ENCODE measurements at places on chromosomes 1 and 21. TPM values are rescaled to one million over a fixed set of nuclear protein-coding genes. Genes with fewer than 3 reads are reported as not detected.

Gene ZNF593OS
- not detected for total RNA-seq

Gene YTHDF2
- total RNA-seq = 94.9 TPM

GRCh38 chr1:232333419-232333767 is 296.5 kb downstream of the SIPA1L2 start:
- H3K27ac ChIP-seq = no peak overlapping the region
- peaks cover 9% of the 10 kb centered on the region for H3K4me1 ChIP-seq
- H3K4me3 ChIP-seq = no peak overlapping the region
- H3K27me3 ChIP-seq = peaks cover 8% of the 10 kb centered on the region
- H3K36me3 ChIP-seq = no peaks in the 10 kb centered on the region

Gene GUCA2A
- total RNA-seq = not detected

DNA sequence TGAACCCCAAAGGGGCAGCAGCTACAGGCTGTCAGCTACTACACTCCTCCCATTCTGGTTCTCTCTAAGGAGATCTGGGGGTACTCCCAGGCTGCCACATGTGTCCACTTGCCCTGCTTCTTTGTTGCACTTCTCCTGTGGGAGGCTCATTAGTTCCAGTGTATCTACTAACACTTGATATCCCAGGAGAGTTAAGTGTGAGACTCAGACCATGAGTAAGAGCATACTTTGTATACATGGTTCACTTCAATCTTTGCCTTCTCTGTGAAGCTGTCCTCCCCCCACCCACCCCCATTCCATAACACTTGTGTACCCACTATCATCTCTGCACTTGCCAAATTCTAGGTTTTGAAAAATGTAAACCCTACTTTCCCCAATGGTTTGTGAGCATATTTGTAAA is 34.9 kb upstream of the GADD45A start:
- H3K4me3 ChIP-seq = no peak overlapping the region
- no peak overlapping the region for H3K27ac ChIP-seq
- H3K36me3 ChIP-seq = no peaks in the 10 kb centered on the region

Gene DLGAP3
- total RNA-seq = 0.93 TPM

- no peaks in the 10 kb centered on the region for H3K36me3 ChIP-seq
- peaks cover 2% of the 10 kb centered on the region for H3K27me3 ChIP-seq
- H3K27ac ChIP-seq = no peak overlapping the region
- H3K4me1 ChIP-seq = no peaks in the 10 kb centered on the region
- no peak for DNase-seq
- H3K4me3 ChIP-seq = no peak overlapping the region
Measured at GRCh38 chr1:2474104-2474844, 1.8 kb upstream of the PLCH2 start.

Gene RCSD1
- total RNA-seq = 81.9 TPM

Gene WNT9A
- not detected for total RNA-seq

DNA sequence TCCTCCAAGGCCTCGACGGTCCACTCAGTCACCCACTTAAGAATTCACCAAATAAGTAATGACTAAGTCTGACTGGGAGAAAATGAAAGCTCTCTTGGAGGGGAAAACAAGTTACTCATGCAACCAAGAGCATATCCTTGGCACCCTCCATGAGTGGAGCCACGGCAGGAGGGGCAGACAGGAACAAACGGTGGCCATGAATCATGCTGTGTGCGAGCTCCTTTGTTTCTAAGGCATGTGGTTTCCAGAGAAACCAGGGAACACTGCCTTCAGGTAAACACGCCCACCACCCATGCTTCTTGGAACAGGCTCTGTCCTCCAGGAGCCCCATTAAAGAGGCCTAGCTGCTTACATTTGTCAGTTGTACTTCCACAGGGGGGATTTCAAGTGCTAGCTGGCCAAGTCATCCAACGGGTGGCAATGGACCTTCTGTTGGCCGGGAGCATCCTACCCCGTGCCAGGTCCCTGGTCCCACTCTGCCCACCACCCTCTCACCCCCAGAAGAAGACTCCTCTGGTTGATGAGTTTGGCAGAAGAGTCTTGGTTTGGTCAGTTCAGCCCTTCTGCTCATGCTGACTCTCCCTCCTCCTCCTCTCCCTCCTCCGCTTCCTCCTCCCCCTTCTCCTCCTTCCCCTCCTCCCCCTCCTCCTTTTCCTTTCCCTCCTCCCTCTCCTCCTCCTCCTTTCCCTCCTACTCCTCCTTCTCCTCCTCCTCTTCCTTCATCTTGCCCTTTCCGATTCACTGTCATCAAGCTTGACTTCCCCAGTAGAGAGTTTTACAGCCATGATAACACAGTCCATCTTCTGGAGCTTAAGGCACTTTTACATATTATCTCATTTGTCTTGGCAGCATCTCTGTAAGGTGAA is 107.6 kb downstream of the CCDC185 start:
- DNase-seq = no peak
- no peaks in the 10 kb centered on the region for H3K4me1 ChIP-seq
- H3K27ac ChIP-seq = no peak overlapping the region
- H3K27me3 ChIP-seq = no peaks in the 10 kb centered on the region

DNA sequence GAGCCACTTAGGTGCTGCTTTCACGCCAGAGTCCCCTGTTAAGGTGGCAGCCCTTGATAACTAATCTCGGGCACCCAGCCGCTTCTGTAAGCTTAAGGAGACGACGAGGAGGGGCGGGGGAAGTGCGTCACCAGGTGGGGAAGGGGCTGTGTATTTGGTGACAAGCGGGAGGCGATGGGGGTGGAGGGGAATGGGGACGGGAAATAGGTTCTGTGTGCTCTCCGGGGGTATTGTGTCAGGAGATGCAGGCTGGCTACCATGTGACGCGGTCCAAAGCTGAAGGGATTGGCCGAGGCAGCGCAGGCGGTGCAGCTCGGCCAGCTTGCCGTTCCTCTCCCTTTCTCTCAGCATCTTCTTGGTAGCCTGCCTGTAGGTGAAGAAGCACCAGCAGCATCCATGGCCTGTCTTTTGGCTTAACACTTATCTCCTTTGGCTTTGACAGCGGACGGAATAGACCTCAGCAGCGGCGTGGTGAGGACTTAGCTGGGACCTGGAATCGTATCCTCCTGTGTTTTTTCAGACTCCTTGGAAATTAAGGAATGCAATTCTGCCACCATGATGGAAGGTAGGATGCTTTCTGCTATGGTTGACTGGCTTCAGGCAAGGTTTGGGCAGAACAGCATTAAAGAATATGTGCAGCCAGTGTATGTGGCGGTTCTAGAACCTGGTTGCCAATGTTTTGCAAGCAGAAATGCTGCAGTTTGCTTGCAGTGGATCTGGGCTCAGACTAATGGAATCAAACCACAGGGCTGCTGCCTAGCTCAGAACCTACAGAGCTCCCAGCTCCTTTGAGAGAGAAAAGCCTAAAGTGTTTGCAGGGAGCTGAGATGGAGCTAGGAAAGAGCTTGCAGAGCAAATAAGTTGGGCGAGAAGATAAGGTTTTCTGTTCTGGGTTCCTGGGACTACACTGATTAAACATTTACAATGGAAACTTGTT is at the start of gene SGIP1:
Gene SGIP1 (plus strand): TSS at position 350 of the 937 bp plus-strand sequence. CDS start 206 bp downstream, at position 556.
- peaks cover 52% of the 10 kb centered on the region for H3K27me3 ChIP-seq
- peak within 1 kb of the TSS; percentile 72 for H3K4me3 ChIP-seq
- H3K27ac ChIP-seq = no peak within 1 kb of the TSS
- H3K36me3 ChIP-seq = no peaks in the 10 kb centered on the region
- no peak for DNase-seq

- no peak overlapping the region for H3K4me3 ChIP-seq
- DNase-seq = no peak
- H3K4me1 ChIP-seq = peaks cover 81% of the 10 kb centered on the region
- no peaks in the 10 kb centered on the region for H3K27me3 ChIP-seq
- peaks cover 15% of the 10 kb centered on the region for H3K36me3 ChIP-seq
- peak overlapping the region; percentile 74 for H3K27ac ChIP-seq
Measured at GRCh38 chr1:160432371-160432786, 32.0 kb downstream of the VANGL2 start.

- no peak overlapping the region for H3K4me3 ChIP-seq
- H3K36me3 ChIP-seq = peaks cover 13% of the 10 kb centered on the region
- no peaks in the 10 kb centered on the region for H3K27me3 ChIP-seq
- no peak overlapping the region for H3K27ac ChIP-seq
- no peak for DNase-seq
- peaks cover 60% of the 10 kb centered on the region for H3K4me1 ChIP-seq
Measured at GRCh38 chr21:37447288-37447936, 80.8 kb downstream of the DYRK1A start.

GRCh38 chr1:78712467-78713051 is 62.9 kb downstream of the IFI44 start:
- no peaks in the 10 kb centered on the region for H3K36me3 ChIP-seq
- no peak overlapping the region for H3K27ac ChIP-seq
- H3K4me3 ChIP-seq = no peak overlapping the region

GRCh38 chr21:35506352-35506751 is 457.2 kb upstream of the RUNX1 start:
- peaks cover 62% of the 10 kb centered on the region for H3K4me1 ChIP-seq
- no peaks in the 10 kb centered on the region for H3K27me3 ChIP-seq
- no peaks in the 10 kb centered on the region for H3K36me3 ChIP-seq
- DNase-seq = no peak
- no peak overlapping the region for H3K4me3 ChIP-seq

Gene BPNT1
- total RNA-seq = 27.0 TPM

DNA sequence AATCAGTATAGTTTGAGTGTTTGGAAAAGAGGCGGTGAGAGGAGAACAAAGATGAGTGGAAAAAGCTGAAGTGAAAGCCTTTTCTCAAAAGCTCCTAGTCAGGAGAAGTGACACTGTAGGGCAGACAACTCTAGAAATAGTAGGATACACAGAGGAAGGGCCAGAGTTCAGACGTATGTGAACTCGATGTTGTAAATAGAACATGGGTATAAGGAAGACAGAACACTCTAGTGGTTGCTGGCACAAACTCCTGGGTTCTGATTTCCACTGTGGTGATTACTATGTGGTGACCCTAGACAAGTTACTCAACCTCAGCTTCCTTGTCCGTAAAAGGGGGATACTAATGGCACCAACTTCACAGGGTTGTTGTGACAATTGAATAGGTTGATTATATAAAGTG is 30.2 kb upstream of the MGST3 start:
- no peak overlapping the region for H3K4me3 ChIP-seq
- peaks cover 43% of the 10 kb centered on the region for H3K4me1 ChIP-seq
- DNase-seq = no peak
- H3K27me3 ChIP-seq = peaks cover 18% of the 10 kb centered on the region

Gene RIMKLA
- 4.8 TPM for total RNA-seq

Gene OR2T35
- not detected for total RNA-seq

GRCh38 chr1:84946631-84947030 is 50.3 kb downstream of the MCOLN2 start:
- H3K4me3 ChIP-seq = no peak overlapping the region
- no peaks in the 10 kb centered on the region for H3K27me3 ChIP-seq
- no peak for DNase-seq
- H3K27ac ChIP-seq = no peak overlapping the region
- peaks cover 46% of the 10 kb centered on the region for H3K36me3 ChIP-seq
- H3K4me1 ChIP-seq = peaks cover 39% of the 10 kb centered on the region

Gene PRELP
- total RNA-seq = not detected

DNA sequence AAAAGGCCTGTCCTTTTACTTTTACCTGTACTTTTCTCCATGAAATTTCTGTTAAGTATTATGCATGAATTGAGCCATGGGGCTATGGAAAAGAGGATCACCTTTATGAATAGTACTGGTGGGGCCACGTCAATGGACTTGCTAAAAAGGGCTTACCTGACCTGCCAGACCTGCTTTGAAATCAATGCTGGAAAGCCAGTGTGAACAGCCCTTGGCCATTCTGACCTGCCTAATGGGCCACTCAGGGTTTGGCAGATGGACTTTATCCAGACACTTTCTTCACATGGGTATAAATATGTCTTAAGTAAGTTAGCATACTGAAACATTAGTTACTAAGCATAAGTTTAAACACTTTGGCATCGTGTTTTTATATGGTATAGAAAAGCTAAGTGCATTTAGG is 8.3 kb upstream of the GUK1 start:
- H3K4me1 ChIP-seq = peaks cover 9% of the 10 kb centered on the region
- H3K4me3 ChIP-seq = no peak overlapping the region
- no peaks in the 10 kb centered on the region for H3K36me3 ChIP-seq
- H3K27ac ChIP-seq = no peak overlapping the region

DNA sequence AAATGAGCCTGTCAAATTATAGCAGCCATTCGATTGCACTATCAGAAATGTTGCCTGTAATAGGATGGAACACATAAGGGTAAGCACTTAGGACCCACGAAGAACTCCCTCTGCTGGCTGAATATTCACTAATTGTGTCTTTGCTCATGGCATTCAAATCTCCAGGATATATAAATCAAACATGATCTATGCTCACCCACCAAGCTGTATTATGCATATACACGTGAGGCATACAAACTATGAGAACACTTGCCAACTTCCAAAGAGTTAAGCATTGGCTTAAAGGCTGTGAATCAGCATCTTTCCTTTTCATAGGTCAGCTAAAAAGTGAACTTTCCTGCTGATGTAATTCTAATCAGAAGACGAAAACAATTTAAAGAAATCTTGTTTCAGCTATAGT is 34.5 kb downstream of the TMPRSS15 start:
- no peaks in the 10 kb centered on the region for H3K4me1 ChIP-seq
- no peak overlapping the region for H3K27ac ChIP-seq
- no peaks in the 10 kb centered on the region for H3K36me3 ChIP-seq
- DNase-seq = no peak
- no peak overlapping the region for H3K4me3 ChIP-seq

GRCh38 chr1:108957888-108958287 is 5.4 kb downstream of the CLCC1 start:
- H3K27ac ChIP-seq = no peak overlapping the region
- H3K27me3 ChIP-seq = peaks cover 6% of the 10 kb centered on the region
- DNase-seq = no peak

DNA sequence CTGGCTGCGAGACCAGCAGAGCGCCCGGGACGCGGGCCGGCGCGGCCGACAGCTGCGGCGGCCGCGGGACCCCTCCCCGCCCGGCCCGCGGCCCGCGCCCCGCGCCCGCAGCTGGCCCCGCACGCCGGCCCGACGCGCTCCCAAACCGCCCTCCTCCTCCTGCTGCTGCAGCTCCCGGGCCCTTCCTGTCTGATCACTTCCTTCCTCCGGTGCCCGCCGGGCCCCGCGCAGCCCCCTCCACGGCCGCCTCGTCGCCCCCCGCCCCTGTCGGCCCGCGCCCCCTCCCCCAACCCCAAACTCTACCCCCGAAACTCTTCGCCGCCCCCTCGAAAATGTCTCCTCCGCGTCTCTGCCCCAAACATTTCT is 594 bp downstream of the LUZP1 start:
- no peaks in the 10 kb centered on the region for H3K27me3 ChIP-seq
- peak overlapping the region; percentile 93 for H3K27ac ChIP-seq

DNA sequence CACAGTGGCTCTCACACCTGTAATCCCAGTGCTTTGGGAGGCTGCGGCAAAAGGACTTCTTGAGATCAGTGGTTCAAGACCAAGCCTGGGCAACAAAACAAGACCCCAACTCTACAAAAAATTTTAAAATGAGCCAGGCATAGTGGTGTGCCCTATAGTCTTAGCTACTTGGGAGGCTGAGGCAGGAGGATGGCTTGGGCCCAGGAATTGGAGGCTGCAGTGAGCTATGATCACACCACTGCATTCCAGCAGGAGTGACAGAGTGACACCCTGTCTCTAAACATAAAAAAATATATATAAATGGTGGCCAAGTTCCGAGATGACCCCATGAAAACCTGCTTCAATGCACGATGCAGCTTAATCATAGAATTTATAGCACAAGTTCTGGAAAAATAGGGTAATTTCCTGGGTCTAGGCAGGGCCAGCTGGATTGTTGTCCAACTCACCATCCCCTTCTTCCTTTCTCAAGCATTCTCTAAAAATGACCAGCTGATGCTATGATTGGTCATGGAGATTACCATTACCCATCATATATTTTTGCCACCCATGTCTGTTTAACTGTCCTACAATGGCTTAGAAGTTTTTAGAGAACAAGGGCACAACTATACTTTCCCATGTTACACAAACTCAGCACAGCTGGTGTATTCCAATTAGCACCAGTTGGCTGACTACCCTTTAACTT is 5.3 kb upstream of the GNPAT start:
- H3K27me3 ChIP-seq = no peaks in the 10 kb centered on the region
- DNase-seq = no peak
- H3K36me3 ChIP-seq = peaks cover 57% of the 10 kb centered on the region
